ENCODE measurements at places on chromosomes 13 and 19. TPM values are rescaled to one million over a fixed set of nuclear protein-coding genes. Genes with fewer than 3 reads are reported as not detected.
A peak's percentile ranks its signal among the peaks of the same experiment; 100 is the strongest.

Gene PSG5
- not detected for polyA plus RNA-seq

Gene CEACAM3
- polyA plus RNA-seq: 0.36 TPM

Gene PRRG2
- polyA plus RNA-seq: 11.4 TPM

Gene PSPN
- polyA plus RNA-seq: 2.5 TPM

Gene CRX
- polyA plus RNA-seq: 0.09 TPM

Gene ATP12A
- polyA plus RNA-seq: not detected

Gene KIR3DL2
- polyA plus RNA-seq: not detected

DNA sequence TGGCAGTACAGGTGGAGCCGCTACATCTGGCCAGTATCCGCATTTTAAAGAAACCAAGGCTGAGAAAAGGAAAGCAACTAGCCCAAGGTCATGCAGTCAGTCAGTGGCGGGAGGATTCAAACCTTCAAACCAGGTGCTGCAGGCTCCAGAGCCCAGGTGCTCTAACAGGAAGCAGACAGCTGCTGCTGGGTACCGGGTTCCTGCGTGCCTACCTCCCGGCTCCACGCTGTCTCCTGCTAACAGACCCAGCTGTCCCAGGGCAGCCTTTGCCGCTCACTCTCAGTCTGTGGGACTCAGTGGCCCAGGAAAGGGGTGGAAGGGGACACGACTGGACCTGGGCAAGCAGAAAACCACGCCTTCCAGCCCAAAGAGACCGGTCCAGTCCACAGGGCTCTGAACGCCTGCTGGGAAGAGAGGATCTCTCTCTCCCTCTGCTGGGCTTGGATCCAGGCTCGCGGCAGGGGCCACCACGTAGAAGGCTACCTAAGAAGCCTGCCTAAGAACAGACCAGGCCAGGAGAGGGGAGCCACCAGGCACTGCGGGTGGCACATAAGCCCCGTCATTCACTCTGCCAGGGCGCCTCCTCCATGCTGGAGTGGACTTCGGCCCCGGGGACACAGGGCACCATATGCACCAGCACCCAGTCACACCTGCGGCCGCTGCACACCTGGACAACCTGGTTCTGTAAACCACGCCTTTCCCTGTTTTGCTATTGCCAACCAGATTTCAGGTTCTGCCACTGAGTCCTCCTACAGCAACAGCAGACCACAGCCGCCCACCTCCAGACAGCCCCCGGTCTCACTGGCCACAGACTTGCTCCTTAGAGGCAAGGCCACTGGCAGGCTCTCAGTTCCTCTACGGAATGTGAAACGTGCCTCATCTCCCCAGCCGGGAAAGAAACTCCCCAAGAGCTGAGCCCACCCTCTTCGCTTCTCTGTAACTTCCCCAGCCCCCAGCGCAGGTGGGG lies 4.6 kb downstream of the DAPK3 start:
- H3K27me3 ChIP-seq: no peaks in the 10 kb centered on the region
- H3K27ac ChIP-seq: peak overlapping the region; percentile 70
- H3K36me3 ChIP-seq: peaks cover 64% of the 10 kb centered on the region
- H3K4me1 ChIP-seq: peaks cover 39% of the 10 kb centered on the region
- peak; percentile 56 for DNase-seq

DNA sequence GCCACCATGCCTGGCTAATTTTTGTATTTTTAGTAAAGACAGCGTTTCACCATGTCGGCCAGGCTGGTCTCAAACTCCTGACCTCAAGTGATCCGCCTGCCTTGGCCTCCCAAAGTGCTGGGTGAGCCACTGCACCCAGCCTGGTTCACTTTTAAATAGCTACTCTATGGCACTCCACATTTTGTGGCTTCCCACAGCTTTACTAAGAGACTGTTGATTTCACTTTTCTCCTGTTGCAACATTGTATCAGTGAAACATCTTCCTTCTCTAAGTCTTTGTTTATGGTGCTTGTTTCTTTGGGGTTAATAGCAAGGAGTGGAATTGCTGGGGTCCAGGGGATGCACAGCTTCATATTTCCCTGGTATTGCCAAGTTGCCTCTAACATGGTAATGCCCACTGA lies 12.3 kb downstream of the TMEM38A start:
- no peak overlapping the region for H3K27ac ChIP-seq
- H3K27me3 ChIP-seq: no peaks in the 10 kb centered on the region
- no peaks in the 10 kb centered on the region for H3K36me3 ChIP-seq
- H3K4me1 ChIP-seq: no peaks in the 10 kb centered on the region
- no peak for DNase-seq

DNA sequence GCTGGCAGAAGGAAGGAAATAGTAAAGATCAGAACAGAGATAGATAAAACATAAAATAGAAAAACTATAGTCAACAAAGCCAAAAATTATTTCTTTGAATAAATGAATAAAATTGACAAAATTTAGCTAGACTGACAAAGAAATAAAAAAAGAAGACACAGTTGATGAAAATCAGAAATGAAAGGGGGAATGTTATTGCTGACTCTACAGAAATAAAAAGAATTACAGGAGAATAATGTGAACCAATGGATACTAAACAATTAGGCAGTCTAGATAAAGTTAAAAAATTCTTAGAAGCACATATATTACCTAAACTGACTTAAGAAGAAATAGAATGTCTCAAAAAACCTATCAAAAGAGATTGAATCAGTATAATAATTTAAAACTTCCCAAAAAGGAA lies 933.8 kb downstream of the PCDH9 start:
- H3K27me3 ChIP-seq: no peaks in the 10 kb centered on the region
- no peak overlapping the region for H3K27ac ChIP-seq
- no peak for DNase-seq
- H3K36me3 ChIP-seq: no peaks in the 10 kb centered on the region

DNA sequence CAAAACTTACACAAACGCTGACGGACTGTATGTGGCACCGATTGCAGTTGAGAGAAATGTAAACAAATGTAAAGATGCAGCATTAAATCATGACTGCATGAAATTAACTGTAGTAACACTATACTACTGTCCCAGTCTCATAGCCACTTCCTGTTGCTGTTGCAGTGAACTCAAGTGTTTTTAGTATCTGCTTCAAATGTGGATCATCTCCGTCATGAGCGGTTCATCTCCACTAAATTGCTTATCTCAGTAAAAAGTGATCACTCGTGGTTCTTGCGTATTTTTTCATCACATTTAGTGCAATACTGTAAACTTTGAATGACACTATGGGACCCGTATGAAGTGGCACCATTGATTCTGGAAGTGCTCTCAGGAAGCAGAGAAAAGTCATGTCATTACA lies 60.3 kb upstream of the RNF113B start:
- no peak overlapping the region for H3K4me3 ChIP-seq
- no peaks in the 10 kb centered on the region for H3K36me3 ChIP-seq
- H3K4me1 ChIP-seq: no peaks in the 10 kb centered on the region
- H3K27ac ChIP-seq: no peak overlapping the region
- H3K27me3 ChIP-seq: no peaks in the 10 kb centered on the region

DNA sequence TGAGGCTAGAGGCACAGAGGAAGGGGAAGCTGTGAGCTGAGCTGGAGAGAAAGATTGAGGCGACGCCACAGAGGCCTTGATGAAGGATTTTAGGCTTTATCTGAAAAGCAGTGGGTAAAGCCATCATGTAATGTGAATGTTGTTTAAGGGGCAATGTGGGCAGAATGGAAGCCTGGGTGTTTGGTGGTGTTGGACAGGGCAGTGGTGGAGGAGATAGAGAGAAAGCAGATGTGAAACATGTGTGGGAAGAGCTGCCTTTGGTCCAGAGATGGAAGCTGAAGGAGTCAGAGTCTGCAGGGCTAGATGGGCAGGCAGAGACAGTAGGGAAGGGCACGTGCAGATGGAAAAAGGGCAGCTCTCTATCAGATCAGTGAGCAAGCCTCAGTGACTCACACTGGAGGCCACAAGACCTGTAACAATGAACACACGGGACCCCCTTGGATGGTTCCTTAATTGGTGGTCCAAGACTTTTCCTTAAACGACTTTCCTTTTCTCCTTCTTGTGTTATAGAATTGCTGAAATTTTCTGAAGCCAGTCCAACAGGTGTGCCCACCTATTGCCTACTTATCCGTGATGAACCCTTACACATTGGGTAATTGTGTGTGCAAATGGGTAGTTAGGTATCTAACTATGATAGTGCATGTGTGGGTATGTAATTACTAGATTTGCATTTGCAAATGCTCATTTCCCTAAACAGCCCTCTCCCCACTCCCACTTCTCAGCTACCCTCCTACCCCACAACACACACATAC lies 21.7 kb downstream of the ZNF536 start:
- DNase-seq: no peak

GRCh38 chr19:49685845-49686332 lies 3.5 kb upstream of the ADM5 start:
- H3K4me1 ChIP-seq: peaks cover 17% of the 10 kb centered on the region
- no peak for DNase-seq

DNA sequence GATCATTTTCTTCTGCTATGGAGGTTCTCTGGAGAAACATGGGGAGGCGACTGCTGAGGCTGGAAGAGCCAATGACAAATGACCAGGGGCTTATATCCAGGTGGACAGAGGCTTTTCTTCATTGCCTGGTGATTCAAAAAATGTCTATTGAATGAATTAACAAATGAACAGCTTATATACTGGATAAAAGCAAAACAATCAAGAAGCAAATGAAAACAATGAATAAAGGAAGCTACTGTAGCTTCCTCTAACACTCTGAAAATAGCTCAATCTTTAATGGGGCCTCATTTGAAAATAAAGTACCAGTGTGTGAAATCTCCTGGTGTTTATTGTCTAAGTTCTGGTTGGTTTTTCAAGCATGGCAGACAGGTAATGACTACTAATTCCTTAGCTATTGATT lies 167.5 kb upstream of the TMTC4 start:
- no peaks in the 10 kb centered on the region for H3K4me1 ChIP-seq
- DNase-seq: no peak
- no peak overlapping the region for H3K4me3 ChIP-seq
- H3K36me3 ChIP-seq: no peaks in the 10 kb centered on the region

DNA sequence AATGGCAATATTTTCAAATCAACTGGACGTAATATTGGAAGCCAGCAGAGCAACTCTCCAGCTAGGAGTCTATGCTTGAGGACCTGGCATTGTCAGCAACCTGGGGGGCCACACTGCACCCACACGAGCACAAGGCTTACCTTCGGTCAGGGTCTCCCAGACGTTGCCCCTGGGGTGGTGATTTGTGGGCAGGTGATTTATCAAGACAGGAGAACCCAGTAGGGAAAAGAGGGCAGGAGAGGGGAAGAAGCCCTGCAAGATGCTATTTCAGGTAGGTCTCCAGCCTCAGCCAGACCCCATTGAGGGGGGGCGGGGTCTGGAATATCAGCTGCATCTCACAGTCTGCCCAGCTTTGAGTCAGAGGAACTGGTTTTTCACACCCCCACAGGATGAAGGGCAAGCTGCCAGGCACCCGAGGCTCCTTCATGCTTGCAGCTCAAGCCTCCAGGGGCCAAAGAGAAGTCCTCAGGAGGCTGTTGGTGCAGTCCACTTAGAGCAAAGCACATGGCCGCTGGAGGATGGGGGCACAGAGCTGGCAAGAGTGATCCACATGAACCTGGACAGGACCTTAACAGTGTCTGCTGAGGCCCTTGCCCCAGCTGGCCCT lies 80.9 kb upstream of the UQCRFS1 start:
- no peak for DNase-seq
- H3K27me3 ChIP-seq: no peaks in the 10 kb centered on the region
- H3K4me1 ChIP-seq: no peaks in the 10 kb centered on the region
- no peaks in the 10 kb centered on the region for H3K36me3 ChIP-seq
- no peak overlapping the region for H3K27ac ChIP-seq

DNA sequence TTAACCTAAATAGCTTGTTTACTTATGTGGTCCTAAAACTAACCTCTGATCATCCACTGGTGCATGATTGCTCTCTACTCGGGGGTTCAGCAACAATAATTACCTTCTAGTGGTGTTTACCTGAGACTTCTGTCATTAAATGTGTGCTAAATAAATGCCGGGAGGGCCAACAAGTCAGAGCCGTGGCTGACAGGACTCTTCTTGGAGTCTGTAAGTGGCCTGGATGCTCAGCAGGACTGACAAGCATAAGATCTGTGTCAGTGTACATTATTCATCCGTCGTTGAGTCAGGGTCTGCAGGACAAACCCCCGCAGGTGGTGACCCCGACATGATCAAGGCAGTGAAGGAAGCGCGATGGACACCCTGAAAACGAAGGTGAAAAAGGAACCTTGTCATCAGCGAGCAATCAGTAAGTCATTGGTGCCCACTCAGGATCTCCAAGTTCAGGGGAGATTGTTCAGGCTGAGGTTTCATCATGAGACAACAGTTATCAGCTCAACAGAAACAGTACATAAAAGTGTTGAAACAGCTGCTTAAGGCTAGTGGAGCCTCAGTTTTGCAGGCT lies 1466.9 kb downstream of the UQCRFS1 start:
- no peak overlapping the region for H3K27ac ChIP-seq
- H3K36me3 ChIP-seq: no peaks in the 10 kb centered on the region
- H3K4me1 ChIP-seq: no peaks in the 10 kb centered on the region
- DNase-seq: no peak
- H3K4me3 ChIP-seq: no peak overlapping the region

DNA sequence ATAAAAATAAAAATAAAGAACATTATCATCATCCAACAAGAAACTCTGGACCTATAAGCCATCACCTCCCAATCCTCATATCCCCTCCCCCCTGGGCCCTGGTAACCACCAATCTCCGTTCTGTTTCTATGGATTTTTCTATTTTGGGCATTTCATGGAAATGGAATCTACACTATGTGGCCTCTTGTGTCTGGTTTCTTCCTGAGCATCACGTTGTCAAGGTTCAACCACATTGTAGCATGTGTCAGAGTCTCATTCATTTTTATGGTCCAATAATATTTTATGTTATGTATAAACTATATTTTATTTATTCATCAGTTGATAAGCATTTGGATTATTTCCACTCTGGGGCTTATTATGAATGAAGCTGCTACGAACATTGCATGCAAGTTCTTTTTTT lies 26.9 kb downstream of the SULT2B1 start:
- H3K36me3 ChIP-seq: no peaks in the 10 kb centered on the region
- no peak for DNase-seq
- H3K27me3 ChIP-seq: no peaks in the 10 kb centered on the region

- H3K27me3 ChIP-seq: no peaks in the 10 kb centered on the region
- no peak overlapping the region for H3K27ac ChIP-seq
- peaks cover 76% of the 10 kb centered on the region for H3K36me3 ChIP-seq
- H3K4me1 ChIP-seq: no peaks in the 10 kb centered on the region
- H3K4me3 ChIP-seq: no peak overlapping the region
- DNase-seq: no peak
Measured at GRCh38 chr13:113319371-113319770, 22.3 kb downstream of the LAMP1 start.

- no peak for DNase-seq
- H3K27me3 ChIP-seq: no peaks in the 10 kb centered on the region
- no peak overlapping the region for H3K4me3 ChIP-seq
- no peaks in the 10 kb centered on the region for H3K4me1 ChIP-seq
Measured at GRCh38 chr19:29687244-29687896, 22.1 kb downstream of the PLEKHF1 start.

Measured in large intestine (tissue), 12 donors.